Activated CD4-positive, alpha-beta T cell treated with anti-CD3 and anti-CD28 coated beads, Interleukin-2, amount 10 ng/mL, durations not matched to agents 24 days and 14 days (primary cell): ENCODE measurements at places on chromosomes 2 and 18. TPM values are rescaled to one million over a fixed set of nuclear protein-coding genes. Genes with fewer than 3 reads are reported as not detected.
A peak's percentile ranks its signal among the peaks of the same experiment; 100 is the strongest.

DNA sequence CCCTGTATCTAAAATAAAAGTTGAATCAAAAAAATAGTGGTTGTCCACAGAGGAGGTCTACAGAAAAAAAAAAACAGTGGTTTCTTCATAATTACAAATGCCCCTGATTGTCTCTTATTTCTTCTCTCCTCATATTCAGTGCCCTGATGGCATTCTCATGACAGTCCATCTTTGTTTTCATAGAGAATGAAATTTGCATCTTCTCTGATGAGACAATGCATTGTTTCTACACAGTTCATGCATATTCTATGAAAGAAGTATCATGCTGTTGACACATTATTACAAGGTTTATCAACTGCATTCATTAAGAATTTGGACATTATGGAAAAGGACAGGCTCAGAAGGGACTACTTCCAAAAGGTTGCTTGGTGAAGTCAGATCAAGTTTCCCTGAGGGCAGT lies 59.5 kb downstream of the LHCGR start:
- no peak for DNase-seq

DNA sequence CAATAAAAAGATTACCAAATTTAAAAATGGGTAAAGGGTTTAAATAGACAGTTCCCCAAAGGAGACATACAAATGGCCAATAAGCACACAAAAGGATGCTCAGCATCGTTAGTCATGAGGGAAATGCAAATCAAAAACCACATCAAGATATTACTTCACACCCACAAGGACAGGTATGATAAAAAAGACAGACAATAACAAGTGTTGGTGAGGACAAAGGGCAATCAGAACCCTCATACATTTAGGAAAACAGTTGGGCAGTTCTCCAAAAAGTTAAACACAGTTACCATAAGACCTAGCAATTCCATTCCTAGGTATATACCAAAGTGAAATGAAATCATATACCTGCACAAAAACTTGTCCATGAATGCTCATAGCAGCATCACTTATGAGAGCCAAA lies 14.5 kb downstream of the CREG2 start:
- no peak for DNase-seq

DNA sequence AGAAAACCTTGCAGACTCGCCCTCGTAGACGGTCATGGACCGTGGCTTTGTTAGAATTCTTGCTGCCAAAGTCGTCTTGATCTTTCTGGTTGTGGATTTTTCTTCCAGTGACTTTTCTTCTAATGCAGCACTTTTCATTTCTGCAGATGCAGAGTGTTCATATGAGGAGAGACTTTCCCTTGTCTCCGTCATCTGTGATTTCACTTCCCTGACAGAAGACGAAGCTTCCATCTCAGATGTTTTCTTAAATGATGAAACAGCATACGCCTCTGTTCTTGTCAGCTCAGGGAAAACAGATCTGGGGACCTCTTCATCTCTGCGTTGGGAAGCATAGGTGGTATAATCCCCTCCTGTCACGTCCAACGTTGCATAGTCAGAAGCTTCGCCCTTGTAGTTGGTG lies 50.9 kb downstream of the PLEKHA3 start:
- DNase-seq: no peak

DNA sequence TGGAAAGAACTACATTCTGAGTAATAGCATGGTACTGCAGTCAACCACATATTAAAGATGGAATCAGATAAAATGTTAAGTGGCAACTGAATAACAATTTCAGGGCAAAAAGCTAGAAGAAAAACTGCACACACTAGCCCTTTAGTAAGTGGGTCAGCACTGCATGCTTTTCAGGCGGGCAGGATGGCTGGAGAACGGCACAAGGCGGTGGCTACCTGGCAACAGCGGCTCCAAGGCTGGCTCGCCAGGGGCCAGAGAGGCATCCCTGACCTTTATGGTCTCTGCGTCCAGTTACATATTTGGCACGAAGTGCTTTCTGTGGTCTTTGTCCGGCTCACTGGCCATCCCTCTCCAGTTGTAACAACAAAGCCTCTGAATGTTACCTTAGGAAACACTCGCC lies 226.7 kb downstream of the MYT1L start:
- no peak for DNase-seq

GRCh38 chr2:107281637-107282036 lies 395.7 kb upstream of the ST6GAL2 start:
- DNase-seq: no peak

DNA sequence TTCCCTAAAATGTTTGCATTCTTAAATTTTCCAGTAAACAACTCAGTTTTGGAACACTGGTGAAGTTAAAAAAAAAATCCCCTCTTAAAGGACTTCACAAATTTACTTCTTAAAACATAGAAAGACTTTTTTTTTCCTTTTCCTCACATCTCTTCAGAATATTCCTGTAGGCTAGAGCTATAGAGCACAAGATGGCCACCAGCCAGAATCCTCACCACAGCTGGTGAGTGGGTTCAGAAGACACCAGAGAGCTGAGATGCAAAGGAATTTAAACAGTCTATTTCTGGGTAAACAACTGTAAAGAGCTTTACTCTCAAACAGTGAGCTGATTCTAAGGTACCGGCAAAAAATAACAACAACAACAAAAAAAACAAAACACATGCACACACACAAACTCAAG lies 252.8 kb downstream of the LRP1B start:
- DNase-seq: no peak

GRCh38 chr2:195879153-195879552 lies 189.5 kb downstream of the DNAH7 start:
- DNase-seq: no peak

DNA sequence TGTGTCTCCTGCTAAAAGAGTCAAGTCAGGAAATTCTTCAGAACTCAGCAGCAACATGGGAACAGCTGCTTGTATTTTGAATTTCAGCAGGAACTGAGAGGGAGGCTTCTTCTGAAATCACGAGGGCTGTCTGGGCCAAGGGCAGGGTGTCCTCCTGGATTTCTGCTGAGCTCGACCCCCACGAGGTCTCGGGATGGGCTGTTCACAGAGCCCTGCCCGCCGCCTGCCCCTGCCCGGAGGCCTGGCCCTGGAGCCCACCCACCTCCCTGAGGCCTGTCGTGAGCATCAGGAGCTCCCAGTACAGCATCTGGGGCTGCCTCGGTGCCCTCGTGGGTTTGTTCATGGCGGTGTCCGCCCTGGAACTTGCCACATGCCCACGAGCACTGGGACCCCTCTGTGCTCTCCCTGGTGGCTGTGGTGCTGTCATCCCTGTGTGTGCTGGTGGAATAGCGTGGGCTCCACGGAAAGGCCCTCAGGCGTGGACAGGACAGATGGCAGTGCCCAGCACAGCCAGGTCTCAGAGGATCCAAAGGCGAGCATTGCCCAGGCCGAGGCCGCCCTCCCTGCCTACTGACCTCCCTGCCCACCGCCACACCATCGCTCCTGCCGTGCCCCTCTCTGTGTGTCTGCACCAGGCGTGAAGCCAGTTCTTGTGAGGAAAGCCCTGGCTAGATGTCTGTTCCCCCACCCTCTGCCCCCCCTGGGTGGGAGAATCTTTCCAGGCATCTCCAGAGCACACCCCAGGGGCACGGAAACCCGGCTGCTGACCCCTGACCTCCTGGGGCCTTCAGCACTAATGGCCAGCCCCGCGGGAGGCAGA lies 25.9 kb downstream of the RAMP1 start:
- DNase-seq: no peak

GRCh38 chr2:216012133-216012829 lies 1.1 kb downstream of the MREG start:
- no peak for DNase-seq

GRCh38 chr2:170766693-170767092 lies 3.5 kb upstream of the ERICH2 start:
- DNase-seq: no peak

DNA sequence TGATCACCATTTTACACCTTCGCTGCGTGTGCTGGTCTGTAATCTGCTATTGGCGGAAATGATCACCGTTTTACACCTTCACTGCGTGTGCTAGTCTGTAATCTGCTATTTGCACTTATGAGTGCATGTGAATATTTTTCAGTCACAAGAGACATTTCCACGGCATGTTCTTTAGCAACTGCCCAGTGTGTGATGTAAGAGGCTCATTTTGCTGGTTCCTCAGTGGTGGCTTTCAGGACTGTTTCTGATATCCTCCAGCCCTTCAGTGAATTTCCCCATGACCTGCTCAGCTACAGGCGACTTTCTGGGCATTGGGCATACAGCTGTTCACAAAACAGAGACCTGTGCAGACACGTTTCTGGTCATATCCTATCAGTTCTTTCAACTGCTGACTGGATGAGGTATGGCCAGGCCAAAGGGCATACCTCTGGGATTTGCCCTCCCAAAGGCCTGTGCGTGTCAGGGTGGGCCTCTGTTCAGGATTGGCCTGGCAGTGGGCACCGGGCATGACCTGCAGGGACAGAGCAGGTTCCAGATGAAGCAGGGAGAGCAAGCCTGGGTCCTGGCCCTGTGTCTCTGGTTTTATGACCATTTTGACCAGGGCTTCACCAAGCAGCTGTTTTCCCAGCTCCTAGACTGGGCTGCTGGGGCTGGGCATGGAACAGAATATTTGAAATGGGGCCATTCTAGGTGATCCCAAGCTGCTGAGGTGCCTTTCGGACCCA lies 521 bp upstream of the PROM2 start:
- DNase-seq: no peak

DNA sequence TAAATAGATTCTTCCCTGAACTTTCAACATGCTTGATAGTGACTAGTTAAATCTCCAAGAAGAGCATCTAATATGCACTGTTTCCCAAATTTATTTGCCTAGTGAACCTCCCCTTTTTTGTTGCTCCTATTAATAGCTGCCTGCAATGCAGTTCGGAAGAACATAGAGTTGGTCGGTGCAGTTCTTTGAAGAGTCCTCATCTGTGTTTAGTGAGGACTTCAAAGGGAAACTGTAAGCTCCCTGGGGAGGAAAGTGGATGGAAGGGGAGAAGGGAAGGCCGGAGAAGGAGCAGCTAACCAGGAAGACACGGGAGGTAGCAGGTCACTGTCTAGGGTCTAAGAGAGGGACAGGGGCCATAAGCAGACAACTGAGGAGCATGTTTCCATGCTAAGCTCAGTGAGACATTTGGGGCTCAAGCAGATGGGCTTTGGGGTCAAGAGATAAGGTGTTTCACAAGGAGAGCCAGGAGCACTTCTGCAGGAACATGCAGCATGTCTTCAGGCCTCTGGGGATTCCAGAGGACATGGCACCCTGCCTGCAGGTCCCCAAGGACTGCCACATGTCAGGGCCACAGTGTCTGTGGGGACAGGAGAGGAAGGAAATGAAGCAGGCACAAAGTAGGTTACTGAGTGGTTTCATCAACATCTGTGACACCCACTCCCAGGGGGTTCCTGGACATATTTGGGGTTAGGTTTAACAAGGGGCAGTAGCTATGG lies 48.7 kb upstream of the ANXA4 start:
- DNase-seq: peak; percentile 79

DNA sequence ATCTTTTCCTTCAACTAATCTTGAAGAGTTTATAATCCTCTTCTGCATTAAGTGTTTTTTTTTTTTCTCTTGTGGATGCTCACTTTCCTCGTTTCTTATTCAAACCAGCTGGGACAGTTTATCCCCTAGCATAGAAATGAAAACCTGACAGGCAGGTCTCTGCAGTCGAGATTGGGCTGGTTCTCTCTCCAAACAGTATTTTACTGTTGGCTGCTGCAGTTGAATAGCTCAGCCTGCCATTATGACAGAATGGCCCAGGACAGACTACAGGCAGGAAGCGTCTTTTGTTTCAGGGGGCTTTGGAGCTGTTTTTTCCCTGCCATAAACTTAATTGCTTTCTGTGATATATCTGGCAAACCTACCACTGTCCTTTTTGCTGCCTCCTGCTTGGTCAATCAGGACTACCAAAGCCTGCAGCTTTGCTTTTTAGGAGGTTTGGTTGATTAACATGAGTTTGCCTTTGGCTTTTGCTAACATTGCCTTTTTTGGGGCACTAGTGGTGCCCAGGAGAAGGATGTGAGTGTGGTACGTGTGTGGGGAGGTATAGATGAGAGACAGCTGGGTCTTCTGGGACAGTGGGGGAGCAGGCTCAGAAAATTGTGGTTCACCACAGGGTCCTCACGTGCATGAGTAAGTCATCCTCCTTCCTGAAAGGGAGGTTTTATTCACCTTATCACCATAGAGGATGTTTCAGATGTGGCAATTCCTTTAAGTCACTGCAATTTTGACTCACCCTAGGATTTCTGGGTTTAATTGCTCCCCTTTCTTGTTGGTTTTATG lies 128.7 kb downstream of the LYPD6B start:
- DNase-seq: peak; percentile 59

- no peak for DNase-seq
Observed at GRCh38 chr2:203551778-203552177, 16.7 kb upstream of the RAPH1 start.

DNA sequence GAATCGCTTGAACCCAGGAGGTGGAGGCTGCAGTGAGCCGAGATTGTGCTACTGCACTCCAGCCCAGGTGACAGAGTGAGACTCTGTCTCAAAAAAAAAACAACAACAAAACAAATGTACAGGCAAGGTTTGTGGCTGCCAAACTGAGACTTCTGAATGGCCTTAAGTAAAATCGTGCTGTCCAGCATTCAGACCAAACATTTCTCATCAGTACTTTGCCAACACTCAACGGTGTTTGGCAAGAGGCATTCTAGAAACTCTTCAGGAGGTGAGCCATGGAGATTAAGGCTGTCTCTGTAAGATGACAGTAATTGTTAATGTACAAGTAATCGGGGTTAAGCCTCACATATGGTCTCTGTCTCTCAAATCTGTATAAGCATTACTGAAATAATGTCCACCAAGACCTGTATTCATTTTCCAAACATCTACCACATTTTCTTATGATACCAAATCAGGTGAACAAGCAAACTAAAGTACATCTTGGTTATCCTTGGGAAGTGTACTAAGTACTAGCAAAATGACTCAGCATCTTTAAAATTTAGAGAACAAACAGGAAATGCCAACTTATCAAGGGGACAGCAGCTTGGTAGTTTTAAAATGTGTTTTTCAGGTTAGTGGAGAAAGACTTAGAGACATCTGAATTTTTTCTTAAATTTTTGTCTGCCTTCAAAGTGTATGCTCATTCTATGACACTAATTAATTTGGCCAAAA lies 29.3 kb downstream of the SERPINE2 start:
- DNase-seq: no peak

- no peak for DNase-seq
Observed at GRCh38 chr18:27198036-27198435, 12.9 kb upstream of the CHST9 start.

DNA sequence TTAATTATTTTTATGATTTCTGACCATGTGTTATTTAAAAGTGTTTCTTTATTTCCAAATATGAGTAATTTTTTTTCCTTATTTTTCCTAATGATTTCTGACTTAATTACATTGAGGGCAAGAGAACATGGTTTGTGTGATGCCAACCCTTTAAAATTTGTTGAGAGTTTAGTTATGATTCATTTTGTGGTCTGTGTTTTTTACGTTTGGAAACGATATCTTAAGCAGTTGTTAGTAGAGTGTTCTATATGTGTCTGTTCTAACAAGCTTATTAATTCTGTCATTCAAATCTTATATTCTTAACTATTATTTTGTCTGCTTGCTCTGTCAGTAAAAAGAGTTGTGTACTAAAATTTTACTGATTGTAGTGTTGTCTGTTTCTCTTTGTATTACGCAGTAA lies 15.0 kb downstream of the NAB1 start:
- DNase-seq: no peak

SNTG2 gene
- 0.14 TPM in 1 of 2 replicates, not detected in the other for total RNA-seq

PSMA8 gene
- total RNA-seq: 0.80 and 0.93 TPM in 2 replicates

GNLY gene
- total RNA-seq: 54.1 and 58.5 TPM in 2 replicates

GREB1 gene
- 0.05 and 0.24 TPM in 2 replicates for total RNA-seq

MAT2A gene
- total RNA-seq: 481 and 492 TPM in 2 replicates

LYG1 gene
- total RNA-seq: 2.1 TPM in 2 replicates

NEB gene
- 0.02 and 0.09 TPM in 2 replicates for total RNA-seq
